Heart left ventricle (tissue), 16 donors: ENCODE measurements at places on chromosomes 16 and 17. TPM values are rescaled to one million over a fixed set of nuclear protein-coding genes. Genes with fewer than 3 reads are reported as not detected.

- peaks cover 72% of the 10 kb centered on the region for H3K4me1 ChIP-seq
- H3K4me3 ChIP-seq: no peak overlapping the region
- DNase-seq: no peak
- H3K27ac ChIP-seq: no peak overlapping the region
- no peaks in the 10 kb centered on the region for H3K27me3 ChIP-seq
Observed at GRCh38 chr17:19288453-19288852, 51.3 kb downstream of the EPN2 start.

DNA sequence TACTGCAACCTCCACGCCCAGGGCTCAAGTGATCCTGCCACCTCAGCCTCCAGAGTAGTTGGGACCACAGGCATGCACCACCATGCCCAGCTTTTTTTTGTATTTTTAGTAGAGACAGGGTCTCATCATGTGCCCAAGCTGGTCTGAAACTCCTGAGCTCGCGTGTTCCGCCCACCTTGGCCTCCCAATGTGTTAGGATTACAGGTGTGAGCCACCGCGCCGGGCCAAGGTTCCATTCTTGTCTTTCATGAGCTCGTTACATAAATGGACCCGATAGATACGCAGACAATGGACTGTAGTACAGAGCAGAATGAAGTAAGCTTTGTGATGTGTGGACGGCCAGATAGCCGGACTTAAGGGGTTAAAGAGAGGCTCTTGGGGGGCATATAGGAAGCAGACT, 19.3 kb downstream of the UBN1 start:
- no peak overlapping the region for H3K4me3 ChIP-seq
- peaks cover 49% of the 10 kb centered on the region for H3K36me3 ChIP-seq
- no peaks in the 10 kb centered on the region for H3K27me3 ChIP-seq
- H3K27ac ChIP-seq: no peak overlapping the region

DNA sequence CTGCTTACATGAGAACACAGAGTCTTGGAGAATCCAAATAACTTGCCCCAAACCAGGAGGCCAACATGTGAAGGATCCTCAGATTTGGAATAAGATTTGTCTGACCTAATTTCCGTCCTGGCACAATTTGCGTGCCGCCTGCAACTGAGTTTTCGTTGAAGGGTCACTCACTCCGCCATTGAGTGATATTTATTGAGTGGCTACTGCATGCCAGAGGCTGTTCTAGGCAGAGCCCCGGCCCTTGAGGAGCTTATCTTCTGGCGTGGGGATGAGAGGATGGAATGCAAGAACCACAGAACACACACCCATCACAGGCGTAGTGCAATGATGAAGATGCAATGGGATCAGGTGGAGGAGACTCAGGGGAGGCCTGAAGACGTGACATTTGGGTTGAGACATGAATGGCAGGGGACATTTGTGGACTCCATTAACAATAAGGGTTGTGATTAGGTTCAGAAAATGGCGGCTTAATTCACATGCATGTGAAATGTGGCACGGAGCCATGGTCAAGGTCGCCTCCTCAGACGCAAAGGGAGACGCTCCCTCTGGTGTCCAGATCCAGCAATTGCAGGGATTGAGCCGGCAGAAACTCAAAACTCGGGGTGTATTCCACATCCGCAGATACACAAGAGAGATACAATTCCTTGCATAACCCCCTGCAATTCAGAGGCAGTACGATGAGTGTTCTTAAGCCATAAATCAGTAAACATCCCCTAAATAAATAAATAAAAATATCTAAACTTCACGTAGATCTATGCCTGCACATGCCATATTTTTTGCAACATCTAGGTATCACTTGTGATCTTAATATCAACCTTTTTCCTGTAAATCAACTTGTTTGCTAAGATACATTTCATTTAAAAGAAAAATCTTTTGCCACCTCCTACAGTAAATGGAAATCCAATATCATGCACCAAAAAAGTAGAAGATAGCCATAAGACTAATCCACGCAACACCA, 57.9 kb upstream of the CACNG4 start:
- no peak overlapping the region for H3K4me3 ChIP-seq
- peaks cover 8% of the 10 kb centered on the region for H3K4me1 ChIP-seq
- H3K27me3 ChIP-seq: no peaks in the 10 kb centered on the region
- DNase-seq: peak; percentile 72
- no peak overlapping the region for H3K27ac ChIP-seq
- no peaks in the 10 kb centered on the region for H3K36me3 ChIP-seq

The CLEC18C gene
- not detected for total RNA-seq

- no peaks in the 10 kb centered on the region for H3K4me1 ChIP-seq
- no peak for DNase-seq
- peak overlapping the region; percentile 77 for H3K27ac ChIP-seq
- H3K27me3 ChIP-seq: no peaks in the 10 kb centered on the region
- peaks cover 36% of the 10 kb centered on the region for H3K36me3 ChIP-seq
Observed at GRCh38 chr17:1461198-1461944, 5.3 kb upstream of the CRK start.

- H3K4me1 ChIP-seq: peaks cover 22% of the 10 kb centered on the region
- no peaks in the 10 kb centered on the region for H3K27me3 ChIP-seq
- peak overlapping the region; percentile 81 for H3K4me3 ChIP-seq
- DNase-seq: peak; percentile 70
Observed at GRCh38 chr17:82097184-82097918, 685 bp downstream of the FASN start.

GRCh38 chr17:57580055-57580739, 164.9 kb downstream of the CCDC182 start:
- no peak for DNase-seq
- H3K27ac ChIP-seq: no peak overlapping the region
- no peaks in the 10 kb centered on the region for H3K36me3 ChIP-seq

DNA sequence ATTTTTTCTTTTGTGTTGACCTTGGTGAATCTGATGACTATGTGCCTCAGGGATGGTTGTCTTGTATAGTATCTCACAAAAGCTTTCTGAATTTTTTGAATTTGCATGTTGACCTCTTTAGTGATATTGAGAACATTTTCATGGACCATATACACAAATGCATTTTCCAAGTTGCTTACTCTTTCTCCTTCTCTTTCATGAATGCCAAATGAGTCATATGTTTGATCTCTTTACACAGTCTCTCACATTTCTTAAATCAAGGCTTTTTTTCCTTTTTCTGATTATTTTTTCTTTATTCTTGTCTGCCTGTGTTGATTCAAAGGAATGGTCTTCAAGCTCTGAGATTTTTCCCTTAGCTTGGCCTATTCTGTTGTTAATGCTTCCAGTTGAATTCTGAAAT, 46.6 kb upstream of the KCNJ16 start:
- H3K27me3 ChIP-seq: no peaks in the 10 kb centered on the region
- H3K4me1 ChIP-seq: no peaks in the 10 kb centered on the region
- no peak overlapping the region for H3K27ac ChIP-seq
- no peaks in the 10 kb centered on the region for H3K36me3 ChIP-seq
- no peak overlapping the region for H3K4me3 ChIP-seq
- no peak for DNase-seq
